PC-3 (cell line): ENCODE measurements at places on chromosomes 4 and X. TPM values are rescaled to one million over a fixed set of nuclear protein-coding genes. Genes with fewer than 3 reads are reported as not detected.

- peak overlapping the region; percentile 68 for H3K4me3 ChIP-seq
- no peaks in the 10 kb centered on the region for H3K27me3 ChIP-seq
- H3K36me3 ChIP-seq: no peaks in the 10 kb centered on the region
- no peak for DNase-seq
- no peaks in the 10 kb centered on the region for H3K4me1 ChIP-seq
These were observed 986 bp downstream of the MTMR8 start for GRCh38 chrX:64394059-64394873.

GUCY1B1 gene
- 3.1 and 4.4 TPM in 2 replicates for total RNA-seq

DNA sequence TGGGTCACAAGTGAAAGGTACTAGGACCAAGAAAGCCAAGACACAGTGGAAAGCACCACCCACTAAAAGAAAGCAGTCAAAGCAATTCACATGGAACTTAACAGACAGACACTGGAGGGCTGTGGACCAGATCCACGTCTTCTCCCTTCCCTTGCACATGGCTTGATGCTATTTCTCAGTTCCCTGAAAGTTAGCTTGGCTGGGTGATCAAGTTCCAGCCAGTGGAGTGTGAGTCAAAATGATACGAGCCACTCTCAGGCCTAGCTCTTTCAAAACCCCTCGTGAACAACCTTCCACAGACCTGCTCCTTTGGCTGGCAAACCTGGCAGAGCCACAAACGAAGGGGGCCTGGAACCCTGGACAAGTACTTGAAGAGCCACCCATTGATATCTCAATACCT lies 52.0 kb downstream of the RELL1 start:
- H3K36me3 ChIP-seq: no peaks in the 10 kb centered on the region
- peaks cover 3% of the 10 kb centered on the region; the same call in 1 of the 2 replicates for H3K4me1 ChIP-seq
- DNase-seq: no peak
- H3K4me3 ChIP-seq: no peak overlapping the region

PF4V1 gene
- total RNA-seq: not detected in 2 replicates

FREM3 gene
- not detected in 2 replicates for total RNA-seq

CFAP299 gene
- total RNA-seq: not detected in 2 replicates

DNA sequence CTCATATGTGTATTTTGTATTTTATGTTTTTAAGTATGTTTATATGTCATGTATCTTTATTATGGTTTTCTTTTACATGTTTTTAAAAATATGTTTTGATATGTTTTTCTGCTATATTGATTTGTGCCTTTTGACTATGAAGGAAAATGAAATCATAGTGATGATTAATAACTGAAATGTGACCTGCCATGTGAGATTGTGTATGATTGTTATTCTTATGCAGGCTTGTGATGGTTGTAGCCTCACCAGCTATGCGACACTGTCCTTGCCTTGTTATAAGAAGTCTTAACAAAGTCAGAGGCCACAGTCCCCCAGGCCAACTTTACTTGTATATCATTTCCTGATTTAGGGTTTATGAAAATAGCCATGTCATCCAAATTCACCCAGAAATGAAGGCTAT lies 83.2 kb downstream of the TMEM131L start:
- no peak overlapping the region for H3K4me3 ChIP-seq
- peaks cover 8% of the 10 kb centered on the region for H3K4me1 ChIP-seq
- DNase-seq: no peak
- no peaks in the 10 kb centered on the region for H3K36me3 ChIP-seq
- no peak overlapping the region for H3K27ac ChIP-seq

NUP62CL gene
- 4.8 and 9.9 TPM in 2 replicates for total RNA-seq

DNA sequence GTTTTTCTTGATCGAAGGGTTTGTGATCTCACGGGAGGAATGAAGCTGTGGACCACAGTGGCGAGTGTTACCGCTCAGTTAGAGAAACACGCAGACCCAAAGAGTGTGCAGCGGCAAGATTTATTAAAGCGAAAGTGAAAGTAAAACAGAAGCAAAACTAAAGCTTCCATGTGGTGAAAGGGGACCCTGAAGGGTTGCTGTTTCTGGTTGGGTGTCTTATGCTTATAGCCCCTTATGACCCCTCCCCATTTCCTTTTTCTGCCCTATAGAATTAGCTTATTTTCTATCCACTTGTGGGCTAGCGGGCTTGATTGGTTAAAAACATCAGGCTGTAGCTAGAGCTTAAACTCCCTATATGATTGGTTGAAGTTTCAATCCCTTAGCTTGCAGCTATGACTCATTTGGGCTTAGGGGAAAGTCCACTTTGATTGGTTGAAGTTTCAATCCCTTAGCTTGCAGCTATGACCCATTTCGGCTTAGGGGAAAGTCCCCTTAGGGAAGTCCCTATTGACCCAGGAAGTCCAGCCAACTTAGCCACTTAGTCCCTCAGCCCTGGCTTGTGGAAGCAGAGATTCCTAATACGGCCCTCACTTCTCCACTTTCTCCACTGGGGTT lies 171.2 kb upstream of the NWD2 start:
- H3K27ac ChIP-seq: no peak overlapping the region
- peak; percentile 6 for DNase-seq
- H3K4me3 ChIP-seq: peak overlapping the region; percentile 47; the same call in 1 of the 2 replicates
- no peaks in the 10 kb centered on the region for H3K36me3 ChIP-seq
